Hematopoietic multipotent progenitor cell (in vitro differentiated cells): ENCODE measurements at places on chromosomes 7 and 10.

DNA sequence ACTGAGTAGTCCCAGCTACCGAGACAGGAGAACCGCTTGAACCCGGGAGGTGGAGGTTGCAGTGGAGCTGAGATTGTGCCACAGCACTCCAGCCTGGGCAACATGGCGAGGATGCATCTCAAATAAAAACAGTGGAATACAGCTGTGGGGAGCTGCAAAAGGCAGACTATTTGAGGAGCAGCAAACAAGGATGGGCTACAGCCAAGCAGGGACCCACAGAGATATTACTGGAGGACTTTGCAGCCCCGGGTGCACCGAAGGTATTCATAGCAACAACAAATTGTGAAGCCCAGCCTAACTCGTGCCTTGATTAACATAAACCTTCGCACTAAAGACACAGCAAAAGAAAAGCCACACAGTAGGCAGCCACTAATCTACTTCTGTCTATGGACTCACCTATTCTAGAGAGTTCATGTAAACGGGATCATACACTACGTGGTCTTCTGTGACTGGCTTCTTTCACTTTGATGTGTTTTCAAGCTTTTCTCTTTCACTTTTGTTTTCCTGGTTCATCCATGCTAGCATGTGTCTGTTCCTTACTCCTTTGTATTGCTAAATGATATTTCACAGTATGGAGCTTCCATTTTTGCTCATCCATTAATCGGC is 34.0 kb downstream of the PODXL start:
- no peak for DNase-seq

DNA sequence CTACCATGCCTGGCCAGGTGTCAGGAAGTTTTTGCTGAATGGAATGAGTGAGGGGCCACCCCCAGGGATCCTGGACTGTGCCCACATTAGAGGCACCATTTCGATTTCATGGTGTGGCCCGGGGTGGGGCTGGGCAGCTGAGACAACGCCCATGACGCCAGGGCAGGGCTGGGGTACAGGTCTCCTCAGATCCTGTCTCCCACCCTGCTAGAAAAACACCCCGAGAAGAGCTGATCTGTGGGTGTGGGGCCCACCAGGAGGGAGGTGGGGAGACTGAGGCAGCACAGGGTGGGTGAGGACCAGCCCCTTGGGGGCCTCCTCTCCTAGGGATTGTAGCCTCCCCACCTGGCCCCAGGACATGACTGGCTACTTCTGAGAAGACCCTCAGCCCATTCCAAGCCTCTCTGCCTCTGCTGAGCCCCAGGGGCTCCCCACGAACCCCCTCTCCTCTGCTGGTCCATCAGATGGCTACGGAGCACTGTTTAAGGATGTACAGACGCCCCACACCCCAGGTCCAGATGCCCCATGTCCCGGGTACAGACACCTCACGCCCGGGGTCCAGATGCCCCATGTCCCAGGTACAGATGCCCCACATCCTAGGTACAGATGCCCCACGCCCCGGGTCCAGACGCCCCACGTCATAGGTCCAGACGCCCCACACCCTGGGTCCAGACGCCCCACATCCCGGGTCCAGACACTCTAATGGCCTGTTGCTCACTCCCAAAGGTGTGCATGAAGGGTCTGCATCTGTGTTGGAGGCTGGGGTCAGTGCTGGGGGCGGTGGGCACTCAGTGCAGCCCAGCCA is 99.4 kb downstream of the MICALL2 start:
- DNase-seq: no peak

- no peak for DNase-seq
Measured at GRCh38 chr7:102988631-102989560, 76.1 kb downstream of the LRRC17 start.

GRCh38 chr7:31121601-31122000 is 69.5 kb downstream of the ADCYAP1R1 start:
- no peak for DNase-seq

GRCh38 chr10:27714349-27714748 is 31.3 kb downstream of the MKX start:
- no peak for DNase-seq

- DNase-seq: no peak
Measured at GRCh38 chr10:116278846-116279245, 5.8 kb upstream of the GFRA1 start.

GRCh38 chr10:129853562-129853903 is 110.5 kb downstream of the EBF3 start:
- DNase-seq: no peak

DNA sequence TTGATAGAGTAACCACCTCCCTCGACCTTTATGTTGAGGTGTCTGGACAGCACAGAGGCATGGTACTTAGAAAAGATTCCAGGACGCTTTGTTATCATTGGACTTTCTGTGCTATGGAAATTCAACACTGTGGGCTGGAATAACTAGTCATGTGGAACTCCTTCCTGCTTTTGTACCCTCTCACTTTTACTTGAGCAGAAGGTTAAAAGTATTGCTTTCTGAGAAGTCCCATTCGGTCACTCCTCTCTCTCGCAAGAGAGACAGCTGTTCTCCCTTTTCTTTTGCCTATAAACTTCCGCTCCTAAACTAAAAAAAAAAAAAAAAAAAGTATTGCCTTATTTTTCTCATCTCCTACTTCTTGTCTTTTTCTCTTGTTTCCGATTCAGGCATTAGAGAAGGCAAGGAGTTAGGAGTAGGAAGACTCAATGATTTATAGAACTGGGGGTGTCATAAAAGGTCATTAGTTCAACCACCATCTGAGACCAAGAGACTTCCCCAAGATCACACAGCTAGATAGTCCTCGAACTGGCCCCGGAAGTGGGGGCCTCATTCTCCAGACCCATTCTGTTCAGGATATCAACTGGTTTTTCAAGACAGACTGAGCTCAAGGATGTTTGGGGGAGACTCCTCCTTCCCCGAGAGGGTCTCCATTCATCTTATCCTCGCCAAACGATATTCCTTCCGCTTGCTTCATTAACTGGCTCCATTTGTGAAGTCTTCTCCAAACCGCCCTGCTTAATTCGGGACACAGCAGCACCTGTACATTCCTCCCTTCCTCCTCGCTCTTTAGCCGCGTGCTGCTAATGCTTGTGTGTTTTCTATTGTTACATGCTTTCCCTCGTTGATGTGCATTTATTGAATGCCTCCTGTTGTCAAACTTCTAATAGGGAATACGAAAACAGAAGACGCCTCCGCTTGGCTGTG is 995 bp upstream of the INPP5F start:
- peak; percentile 24 for DNase-seq

DNA sequence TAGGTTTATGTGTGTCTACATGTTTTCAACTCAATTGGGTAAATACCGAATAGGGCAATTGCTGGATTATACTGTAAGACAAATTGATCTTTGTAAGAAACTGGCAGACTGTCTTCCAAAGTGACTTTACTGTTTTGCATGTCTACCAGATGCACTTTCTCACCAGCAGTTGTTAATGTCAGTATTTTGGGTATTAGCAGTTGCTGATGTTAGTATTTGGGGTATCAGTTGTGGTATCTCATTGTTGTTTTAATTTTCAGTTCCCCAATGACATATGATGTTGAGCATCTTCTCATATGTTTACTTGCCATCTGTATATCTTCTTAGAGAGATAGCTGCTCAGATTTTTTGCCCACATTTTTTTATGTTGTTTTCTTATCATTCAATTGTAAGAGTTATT is 10.6 kb downstream of the PDE6C start:
- no peak for DNase-seq

DNA sequence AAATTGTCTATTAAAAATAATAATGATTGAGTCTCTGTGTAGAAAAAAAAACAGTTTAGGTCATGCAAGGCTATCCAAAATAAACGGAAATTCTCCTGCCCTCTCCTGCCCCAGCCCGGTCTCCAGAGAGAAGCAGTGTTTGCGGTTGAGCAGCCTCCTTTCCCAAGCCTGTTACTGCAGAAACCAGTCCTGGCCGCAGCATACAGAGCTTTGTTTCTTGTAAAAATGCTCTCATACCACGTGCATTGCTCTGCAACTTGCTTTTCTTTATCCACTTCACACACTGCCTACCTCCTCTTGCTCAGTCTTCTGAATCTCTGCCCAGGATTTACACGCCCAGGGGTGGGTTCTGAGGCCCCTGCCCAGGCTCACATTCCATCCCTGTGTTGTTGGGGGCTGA is 34.4 kb upstream of the CUL1 start:
- DNase-seq: no peak

GRCh38 chr7:128309976-128310375 is 33.7 kb downstream of the RBM28 start:
- no peak for DNase-seq

DNA sequence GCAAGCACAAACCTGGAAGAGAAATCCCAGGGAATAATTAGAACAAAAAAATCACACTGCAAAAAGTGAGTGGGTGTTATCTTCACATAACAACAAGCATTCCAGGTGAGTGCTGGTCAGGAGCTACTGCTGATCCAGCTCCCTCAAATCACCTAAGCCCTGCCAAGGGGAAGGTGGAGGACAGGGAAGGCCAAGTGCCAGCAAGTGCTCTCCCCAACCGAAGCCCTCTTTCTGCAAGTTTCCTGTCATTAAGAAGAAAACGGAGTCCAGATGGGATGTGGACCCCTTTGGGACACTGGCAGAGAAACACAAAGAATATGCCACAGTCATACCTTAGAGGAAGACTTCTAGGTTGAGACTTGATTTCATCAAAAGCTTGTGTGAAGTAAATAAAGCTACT is 933.0 kb upstream of the ZNF722 start:
- DNase-seq: no peak

DNA sequence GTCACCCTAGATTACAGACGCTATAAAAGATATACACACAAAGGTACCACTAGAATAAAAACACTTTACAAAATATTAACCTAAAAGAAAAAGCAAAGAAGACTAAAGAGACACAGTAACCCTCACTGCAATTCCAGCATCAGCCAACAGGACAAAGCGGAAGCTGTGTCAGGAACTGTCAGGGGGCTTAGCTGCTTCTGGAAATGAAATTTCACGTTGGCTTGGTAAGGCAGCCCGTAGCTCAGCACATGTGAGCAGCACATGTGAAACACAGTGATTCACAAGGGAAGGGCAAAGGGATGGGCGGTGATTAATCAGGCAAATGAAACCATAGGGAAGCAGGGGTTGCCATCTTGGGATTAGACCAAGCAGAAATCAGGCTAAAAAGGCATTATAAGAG is 195.4 kb downstream of the MGMT start:
- DNase-seq: no peak

DNA sequence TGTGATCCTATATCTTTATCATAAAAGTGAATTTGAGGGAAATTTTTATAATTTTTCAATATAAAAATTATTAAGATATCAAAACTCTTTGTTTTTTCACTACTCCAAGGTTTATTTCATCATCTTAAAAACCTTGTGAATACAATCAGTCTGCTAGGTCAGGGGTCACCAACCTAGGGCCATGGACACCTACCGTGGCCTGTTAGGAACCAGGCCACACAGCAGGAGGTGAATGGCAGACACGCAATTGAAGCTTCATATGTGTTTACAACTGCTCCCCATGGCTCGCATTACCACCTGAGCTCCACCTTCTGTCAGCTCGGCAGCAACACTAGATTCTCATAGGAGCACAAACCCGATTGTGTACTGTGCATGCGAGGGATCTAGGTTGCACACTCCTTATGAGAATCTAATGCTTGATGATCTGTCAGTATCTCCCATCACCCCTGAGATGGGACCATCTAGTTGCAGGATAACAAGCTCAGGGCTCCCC is 271.2 kb upstream of the C7orf33 start:
- DNase-seq: no peak

DNA sequence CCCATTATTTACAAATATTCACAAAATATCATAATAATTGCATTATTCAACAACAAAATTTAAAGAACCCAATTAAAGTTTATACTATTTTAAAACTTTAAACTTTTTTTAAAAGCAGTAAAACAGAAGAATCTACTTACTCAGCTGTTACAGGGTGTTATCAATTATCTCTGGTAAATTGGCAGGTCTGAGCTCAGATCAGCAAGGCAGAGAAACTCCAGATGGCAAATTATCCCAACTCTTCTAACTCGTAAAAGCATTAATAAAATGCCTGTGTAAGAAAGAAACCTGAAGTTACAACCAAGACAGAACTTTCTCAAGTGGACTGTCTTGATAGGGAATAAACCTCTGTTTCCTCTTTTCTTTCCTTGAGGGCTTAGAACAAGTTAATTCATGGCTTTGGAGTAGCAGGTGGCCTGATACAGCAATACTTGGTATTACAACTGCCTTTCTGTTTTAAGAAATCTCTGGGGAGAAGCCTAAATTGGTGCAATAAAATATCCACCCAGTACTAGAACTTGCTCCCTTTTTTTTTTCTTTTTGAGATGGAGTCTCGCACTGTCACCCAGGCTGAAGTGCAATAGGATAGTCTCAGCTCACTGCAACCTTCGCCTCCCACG is 275.3 kb upstream of the MKLN1 start:
- DNase-seq: no peak

GRCh38 chr10:3478153-3478552 is 305.6 kb upstream of the PITRM1 start:
- DNase-seq: no peak

- DNase-seq: no peak
Measured at GRCh38 chr10:60359066-60359465, 30.6 kb downstream of the ANK3 start.

DNA sequence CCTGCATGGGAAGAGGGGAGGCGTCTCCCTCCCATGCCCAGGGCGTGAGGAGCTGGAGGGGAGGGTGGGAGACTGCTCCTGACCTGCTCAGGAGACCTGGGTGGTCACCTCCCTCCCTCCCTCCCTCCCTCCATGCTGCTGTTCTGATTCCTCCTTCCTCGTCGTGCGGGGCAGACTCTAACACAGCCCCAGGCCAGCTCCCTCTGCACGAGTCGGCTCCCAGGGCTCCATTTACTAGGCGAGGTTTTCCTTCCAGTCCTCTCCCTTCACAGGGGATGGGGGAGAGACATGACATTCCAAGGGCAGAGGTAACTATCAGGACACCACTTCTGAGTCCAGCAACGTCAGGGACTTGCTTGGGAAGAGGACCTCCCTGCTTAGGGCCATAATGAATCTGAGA is 23.6 kb downstream of the VIPR2 start:
- no peak for DNase-seq

GRCh38 chr7:33753881-33754525 is 151.3 kb upstream of the BMPER start:
- no peak for DNase-seq

DNA sequence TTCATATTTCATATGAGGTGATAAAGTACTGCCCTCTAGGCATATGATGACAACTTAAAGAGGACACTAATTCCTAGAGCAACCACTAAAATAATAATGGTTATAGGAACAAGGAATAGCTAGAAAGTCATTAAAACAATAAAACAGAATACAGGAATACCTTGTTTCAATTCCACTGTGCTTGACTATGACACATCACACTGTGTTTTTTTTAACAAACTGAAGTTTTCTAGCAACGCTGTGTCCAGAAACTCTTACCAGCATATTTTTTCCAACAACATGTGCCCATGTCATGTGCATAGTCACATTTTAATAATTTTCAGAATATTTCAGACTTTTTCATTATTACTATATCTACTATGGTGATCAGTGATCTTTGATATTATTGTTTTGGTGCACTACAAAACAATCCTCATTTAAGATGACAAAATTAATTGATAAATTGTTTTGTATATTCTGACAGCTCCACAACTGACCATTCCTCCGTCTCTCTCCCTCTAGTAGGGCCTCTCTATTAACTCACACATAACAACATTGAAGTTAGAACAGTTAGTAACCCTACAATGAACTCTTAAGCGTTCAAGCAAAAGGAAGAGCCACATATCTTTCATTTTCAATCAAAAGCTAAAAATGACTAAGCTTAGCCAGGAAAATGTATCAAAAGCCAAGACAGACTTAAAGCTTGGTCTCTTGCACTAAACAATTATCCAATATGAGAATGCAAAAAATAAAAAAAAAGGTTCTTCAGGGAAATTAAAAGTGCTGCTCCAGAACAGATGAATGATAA is 85.8 kb downstream of the SNX13 start:
- DNase-seq: no peak
